ENCODE measurements at places on chromosomes 11 and 22.

GRCh38 chr22:32606181-32606580 is 131.6 kb downstream of the FBXO7 start:
- DNase-seq, result no peak

DNA sequence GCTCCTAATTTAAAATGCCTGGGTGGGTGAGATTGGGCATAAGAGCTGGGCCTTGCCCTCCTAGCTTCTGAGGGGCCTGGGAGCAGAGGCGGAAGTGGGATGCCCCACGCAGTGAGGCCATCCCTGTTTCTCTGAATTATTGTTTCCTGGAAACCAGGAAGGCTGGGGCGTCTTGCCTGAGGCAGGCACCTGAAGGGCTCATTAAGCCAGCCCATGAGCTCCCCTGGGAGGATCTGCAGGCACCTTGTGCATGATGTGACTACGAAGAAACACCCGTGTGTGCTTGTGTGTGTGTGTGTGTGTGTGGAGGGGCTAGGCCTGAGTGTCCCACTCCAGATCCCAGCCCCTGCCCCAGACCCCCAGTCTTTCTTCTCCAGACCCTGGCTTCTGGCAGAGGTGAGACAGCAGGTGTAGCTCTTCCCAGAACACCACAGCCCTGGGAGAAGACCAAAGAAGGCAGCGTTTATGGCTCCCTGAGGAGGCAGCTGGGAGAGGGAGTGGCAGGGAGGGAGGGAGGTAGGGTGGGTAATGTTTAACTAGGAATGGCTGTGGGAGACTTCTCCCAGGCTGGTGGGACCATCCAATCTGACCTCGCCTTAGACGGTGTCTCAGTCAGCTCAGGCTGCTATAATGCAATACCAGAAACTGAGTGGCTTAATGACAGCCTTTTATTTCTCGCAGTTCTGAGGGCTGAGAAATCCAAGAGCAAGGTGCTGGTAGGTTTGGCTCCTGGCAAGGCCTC is 2.1 kb upstream of the BATF2 start:
- DNase-seq, result no peak

DNA sequence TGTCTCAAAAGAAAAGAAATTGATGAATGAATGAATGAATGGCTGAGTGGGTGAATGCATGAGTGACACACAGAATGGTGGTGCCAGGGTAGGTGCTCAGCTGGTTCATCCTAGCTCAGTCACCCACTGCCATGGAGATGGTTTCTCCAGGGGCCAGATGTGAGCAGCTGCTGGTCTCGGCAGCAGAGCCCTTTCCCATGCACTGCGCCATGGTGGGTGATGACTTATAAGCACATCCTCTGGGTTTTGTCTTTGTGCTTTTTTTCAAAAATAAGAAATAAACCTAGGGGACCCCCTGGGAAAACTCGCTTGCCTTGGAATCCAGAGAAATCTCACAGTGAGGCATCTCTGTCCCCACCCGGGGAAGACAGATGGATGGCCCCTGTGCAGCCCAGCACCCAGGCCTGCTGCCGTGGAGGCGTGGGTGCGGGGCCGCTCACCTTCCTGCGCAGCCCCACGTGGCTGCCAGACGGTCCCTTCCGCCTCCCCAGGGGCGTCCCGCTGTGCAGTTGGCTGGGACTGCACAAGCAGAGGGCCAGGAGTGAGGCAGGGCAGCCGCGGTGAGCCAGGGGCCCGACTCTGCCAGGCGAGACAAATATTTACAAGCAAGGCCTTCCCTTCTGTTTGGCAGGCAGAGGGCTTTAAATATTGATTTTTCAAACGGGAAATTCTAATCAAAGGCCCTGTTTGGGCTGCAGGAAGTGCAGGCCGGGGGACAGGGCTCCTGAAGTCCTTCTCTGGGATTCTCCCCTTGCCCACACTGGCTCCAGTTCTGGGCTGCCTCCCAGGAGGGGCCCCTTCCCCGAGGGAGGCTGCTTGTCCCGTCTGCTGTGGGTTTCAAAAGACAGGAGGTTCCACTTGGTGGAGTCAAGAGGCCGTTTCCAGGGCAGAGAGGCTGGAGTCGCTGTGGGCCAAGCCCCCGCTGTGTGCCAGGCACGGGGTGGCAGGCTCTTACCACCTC is 24.3 kb downstream of the MPPED1 start:
- no peak for DNase-seq

- DNase-seq, result no peak
Observed at GRCh38 chr11:129417458-129417857, 41.8 kb downstream of the BARX2 start.

DNA sequence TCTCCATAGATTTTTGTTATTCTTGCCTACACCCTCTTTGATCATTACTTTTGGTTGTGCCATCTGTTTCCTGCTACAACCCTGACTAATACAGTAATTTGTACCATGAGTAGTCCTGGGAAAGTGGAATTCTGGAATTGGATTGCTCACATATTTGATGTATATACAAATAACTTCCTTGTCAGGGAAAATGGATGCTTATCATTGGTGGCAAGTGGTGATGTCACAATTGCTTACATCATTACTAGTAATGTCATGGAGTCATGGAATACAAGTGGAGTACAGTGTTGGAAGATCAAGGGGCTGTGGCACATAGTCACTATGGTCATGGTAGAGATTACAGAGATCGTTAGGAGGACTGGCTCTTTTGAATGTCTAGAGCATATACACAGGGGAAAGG is 24.4 kb downstream of the AASDHPPT start:
- DNase-seq, result no peak

- DNase-seq, result no peak
Observed at GRCh38 chr11:123611698-123612097, 42.7 kb downstream of the SCN3B start.

Measured in retina (tissue), 1 donor.